ENCODE measurements at places on chromosomes 13 and 19.
A peak's percentile ranks its signal among the peaks of the same experiment; 100 is the strongest.

- H3K27ac ChIP-seq, result peak overlapping the region; percentile 80
- H3K36me3 ChIP-seq, result peaks cover 1% of the 10 kb centered on the region
- peaks cover 37% of the 10 kb centered on the region for H3K4me1 ChIP-seq
Observed at GRCh38 chr13:112688560-112689302, 1.1 kb upstream of the ATP11A start.

- H3K4me1 ChIP-seq, result no peaks in the 10 kb centered on the region
- H3K27ac ChIP-seq, result no peak overlapping the region
- H3K27me3 ChIP-seq, result no peaks in the 10 kb centered on the region
Observed at GRCh38 chr13:55627221-55627620, 1513.5 kb upstream of the PRR20A start.

GRCh38 chr13:30016398-30016797 lies 166.0 kb upstream of the UBL3 start:
- no peaks in the 10 kb centered on the region for H3K36me3 ChIP-seq
- H3K4me3 ChIP-seq, result no peak overlapping the region
- H3K4me1 ChIP-seq, result peaks cover 4% of the 10 kb centered on the region
- H3K27ac ChIP-seq, result no peak overlapping the region

- peaks cover 7% of the 10 kb centered on the region for H3K4me1 ChIP-seq
- no peak overlapping the region for H3K27ac ChIP-seq
- H3K4me3 ChIP-seq, result no peak overlapping the region
- no peaks in the 10 kb centered on the region for H3K27me3 ChIP-seq
Observed at GRCh38 chr19:54355675-54356074, 9.1 kb downstream of the LAIR1 start.

GRCh38 chr19:9323557-9323918 lies 441 bp upstream of the ZNF559 start:
- peaks cover 28% of the 10 kb centered on the region for H3K4me1 ChIP-seq
- H3K4me3 ChIP-seq, result peak overlapping the region; percentile 90
- peak; percentile 73 for DNase-seq

DNA sequence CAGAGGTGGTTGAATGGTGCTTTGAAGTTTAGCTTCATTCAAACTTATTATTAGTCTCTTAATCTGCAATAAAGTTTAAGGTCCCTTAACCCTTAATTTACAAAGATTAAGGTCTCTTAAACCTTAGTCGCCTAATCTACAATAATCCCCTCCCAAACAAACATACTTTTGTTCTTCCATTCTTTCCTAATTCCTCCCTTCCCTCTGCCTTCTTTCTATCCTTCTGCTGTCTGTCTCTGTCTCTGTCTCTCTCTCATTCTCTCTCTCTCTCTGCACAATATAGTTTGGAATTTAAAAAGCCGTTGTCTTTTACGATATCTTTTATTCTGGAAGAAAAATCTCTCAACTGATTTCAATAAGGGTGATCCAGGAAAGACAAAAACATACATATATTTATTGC lies 1096.8 kb upstream of the ATXN8OS start:
- H3K27ac ChIP-seq, result no peak overlapping the region
- H3K4me3 ChIP-seq, result no peak overlapping the region
- no peaks in the 10 kb centered on the region for H3K4me1 ChIP-seq
- H3K27me3 ChIP-seq, result no peaks in the 10 kb centered on the region
- no peak for DNase-seq

DNA sequence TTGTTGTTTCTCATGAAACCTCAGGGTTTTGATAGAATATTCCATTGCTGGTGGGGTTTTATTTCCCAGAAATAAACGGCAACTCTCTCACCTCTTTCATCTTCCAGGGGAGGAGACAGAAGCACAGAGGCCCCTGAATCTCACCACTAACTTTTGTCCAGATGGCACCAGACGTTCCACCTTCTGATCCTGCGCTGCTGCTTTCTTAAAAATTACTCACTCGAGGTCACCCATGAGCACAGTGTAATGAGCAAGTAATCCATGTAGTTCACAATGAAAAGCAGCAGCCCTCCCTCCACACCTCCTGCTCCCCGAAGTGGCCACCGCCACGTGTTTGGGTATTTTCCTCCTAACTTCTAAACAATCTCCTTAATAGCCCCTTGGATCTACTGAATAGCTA lies 51.3 kb downstream of the TEX29 start:
- no peaks in the 10 kb centered on the region for H3K36me3 ChIP-seq
- no peak overlapping the region for H3K4me3 ChIP-seq
- H3K4me1 ChIP-seq, result peaks cover 8% of the 10 kb centered on the region
- no peaks in the 10 kb centered on the region for H3K27me3 ChIP-seq
- no peak for DNase-seq
- no peak overlapping the region for H3K27ac ChIP-seq

DNA sequence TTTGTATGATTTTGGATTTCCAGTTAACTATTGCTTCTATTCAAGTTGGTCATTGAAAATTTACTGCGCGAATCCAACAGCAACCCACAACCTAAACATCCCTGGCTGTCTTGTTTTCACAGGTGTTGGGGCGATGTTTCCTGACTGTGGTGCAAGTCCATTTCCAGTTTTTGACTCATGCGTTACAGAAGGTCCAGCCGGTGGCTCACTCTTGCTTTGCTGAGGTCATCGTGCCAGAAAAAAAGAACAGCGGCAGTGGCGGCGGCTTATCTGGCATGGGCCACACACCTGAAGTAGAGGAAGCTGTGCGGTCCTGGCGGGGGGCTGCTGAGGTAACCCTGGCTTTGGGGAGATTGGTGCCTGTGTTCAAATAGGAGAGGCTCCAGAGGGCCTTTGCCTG lies 45.2 kb upstream of the GPI start:
- H3K27ac ChIP-seq, result no peak overlapping the region
- DNase-seq, result no peak
- no peak overlapping the region for H3K4me3 ChIP-seq
- H3K27me3 ChIP-seq, result no peaks in the 10 kb centered on the region
- peaks cover 42% of the 10 kb centered on the region for H3K4me1 ChIP-seq

GRCh38 chr13:79692846-79693245 lies 211.9 kb downstream of the NDFIP2 start:
- no peak overlapping the region for H3K4me3 ChIP-seq
- H3K36me3 ChIP-seq, result no peaks in the 10 kb centered on the region
- no peaks in the 10 kb centered on the region for H3K4me1 ChIP-seq
- H3K27me3 ChIP-seq, result peaks cover 15% of the 10 kb centered on the region

GRCh38 chr13:41354416-41354815 lies 43.3 kb downstream of the NAA16 start:
- no peak overlapping the region for H3K4me3 ChIP-seq
- peaks cover 28% of the 10 kb centered on the region for H3K36me3 ChIP-seq
- peak overlapping the region; percentile 77 for H3K27ac ChIP-seq
- no peak for DNase-seq

GRCh38 chr13:46495066-46495465 lies 57.9 kb upstream of the LRCH1 start:
- H3K4me3 ChIP-seq, result no peak overlapping the region
- H3K4me1 ChIP-seq, result no peaks in the 10 kb centered on the region
- H3K36me3 ChIP-seq, result no peaks in the 10 kb centered on the region
- H3K27me3 ChIP-seq, result no peaks in the 10 kb centered on the region
- DNase-seq, result no peak

GRCh38 chr19:56105090-56105701 lies 15.9 kb downstream of the ZNF787 start:
- H3K4me1 ChIP-seq, result peaks cover 34% of the 10 kb centered on the region
- H3K27ac ChIP-seq, result no peak overlapping the region
- no peaks in the 10 kb centered on the region for H3K27me3 ChIP-seq
- H3K4me3 ChIP-seq, result no peak overlapping the region
- DNase-seq, result peak; percentile 62

GRCh38 chr19:10270180-10270615 lies 722 bp upstream of the ICAM1 start:
- H3K4me3 ChIP-seq, result peak overlapping the region; percentile 78
- peak overlapping the region; percentile 85 for H3K27ac ChIP-seq
- peaks cover 13% of the 10 kb centered on the region for H3K36me3 ChIP-seq
- DNase-seq, result peak; percentile 72
- H3K27me3 ChIP-seq, result no peaks in the 10 kb centered on the region

- DNase-seq, result no peak
- H3K27ac ChIP-seq, result no peak overlapping the region
- H3K36me3 ChIP-seq, result no peaks in the 10 kb centered on the region
- H3K4me3 ChIP-seq, result no peak overlapping the region
- H3K4me1 ChIP-seq, result no peaks in the 10 kb centered on the region
- H3K27me3 ChIP-seq, result peaks cover 4% of the 10 kb centered on the region
Observed at GRCh38 chr13:46523972-46524752, 28.8 kb upstream of the LRCH1 start.

GRCh38 chr19:43504426-43505185 lies at the start of gene PHLDB3:
Gene PHLDB3, minus strand, starts transcription at chr19:43504746. Its CDS starts 628 bp downstream, at chr19:43504118.
- peak within 1 kb of the TSS; percentile 97 for H3K4me3 ChIP-seq
- peak; percentile 59 for DNase-seq
- H3K4me1 ChIP-seq, result peaks cover 29% of the 10 kb centered on the region
- H3K27ac ChIP-seq, result peak within 1 kb of the TSS; percentile 92
- peaks cover 11% of the 10 kb centered on the region for H3K36me3 ChIP-seq
- no peaks in the 10 kb centered on the region for H3K27me3 ChIP-seq

- DNase-seq, result no peak
- H3K4me3 ChIP-seq, result no peak overlapping the region
- H3K4me1 ChIP-seq, result peaks cover 2% of the 10 kb centered on the region
- peaks cover 11% of the 10 kb centered on the region for H3K36me3 ChIP-seq
Observed at GRCh38 chr19:5147978-5148793, 179.3 kb downstream of the KDM4B start.

DNA sequence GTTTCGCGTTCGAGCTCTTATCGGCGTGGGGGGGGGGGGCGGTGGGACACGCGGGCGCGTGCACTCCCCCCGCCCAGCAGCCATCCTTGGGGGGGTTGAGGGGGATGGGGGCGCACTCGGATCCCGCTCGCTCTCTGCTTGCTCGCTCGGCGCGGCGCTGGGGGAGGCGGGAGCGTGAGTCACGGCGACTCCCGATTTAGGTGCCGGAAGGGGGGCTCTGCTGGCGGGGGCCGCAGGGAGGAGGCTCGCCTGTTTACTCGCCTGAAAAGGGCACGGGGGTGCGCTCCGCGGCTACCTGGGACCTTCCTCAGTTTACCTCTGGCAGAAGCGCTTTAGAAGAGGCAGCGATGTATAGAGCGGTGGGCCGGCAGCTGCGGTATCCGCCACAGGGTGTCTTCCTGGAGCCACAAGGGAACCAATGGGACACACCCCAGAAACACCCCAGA lies 1.1 kb upstream of the PDE4A start:
- H3K4me3 ChIP-seq, result peak overlapping the region; percentile 71
- no peak overlapping the region for H3K27ac ChIP-seq
- H3K36me3 ChIP-seq, result no peaks in the 10 kb centered on the region
- H3K4me1 ChIP-seq, result peaks cover 54% of the 10 kb centered on the region
- H3K27me3 ChIP-seq, result peaks cover 61% of the 10 kb centered on the region

GRCh38 chr19:45276284-45276687 lies 25.2 kb downstream of the MARK4 start:
- H3K27me3 ChIP-seq, result no peaks in the 10 kb centered on the region
- no peak overlapping the region for H3K4me3 ChIP-seq
- no peaks in the 10 kb centered on the region for H3K4me1 ChIP-seq
- H3K36me3 ChIP-seq, result peaks cover 11% of the 10 kb centered on the region

DNA sequence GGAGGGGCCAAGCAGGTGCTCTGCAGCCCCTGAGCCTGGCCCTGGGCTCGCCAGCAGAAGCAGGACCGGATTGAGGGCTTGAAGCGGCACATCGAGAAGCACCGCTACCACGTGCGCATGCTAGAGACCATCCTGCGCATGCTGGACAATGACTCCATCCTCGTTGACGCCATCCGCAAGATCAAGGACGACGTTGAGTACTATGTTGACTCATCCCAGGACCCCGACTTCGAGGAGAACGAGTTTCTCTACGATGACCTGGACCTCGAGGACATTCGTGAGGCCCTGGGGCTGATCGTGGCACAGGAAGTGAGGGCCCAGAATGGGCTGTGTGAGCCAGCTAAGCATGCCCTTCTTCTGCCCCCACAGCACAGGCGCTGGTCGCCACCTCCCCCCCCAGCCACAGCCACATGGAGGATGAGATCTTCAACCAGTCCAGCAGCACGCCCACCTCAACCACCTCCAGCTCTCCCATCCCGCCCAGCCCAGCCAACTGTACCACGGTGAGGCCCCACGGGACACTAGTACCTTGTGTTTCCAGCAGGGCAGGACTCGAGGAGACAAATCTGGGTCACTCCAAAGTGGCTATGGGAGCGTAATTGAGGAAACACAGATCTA lies 8.1 kb downstream of the CNOT3 start:
- H3K27me3 ChIP-seq, result no peaks in the 10 kb centered on the region
- peaks cover 6% of the 10 kb centered on the region for H3K4me1 ChIP-seq
- peaks cover 49% of the 10 kb centered on the region for H3K36me3 ChIP-seq
- DNase-seq, result no peak
- no peak overlapping the region for H3K4me3 ChIP-seq
- no peak overlapping the region for H3K27ac ChIP-seq

- peaks cover 1% of the 10 kb centered on the region for H3K36me3 ChIP-seq
- H3K4me3 ChIP-seq, result no peak overlapping the region
- DNase-seq, result no peak
- H3K27ac ChIP-seq, result no peak overlapping the region
- no peaks in the 10 kb centered on the region for H3K27me3 ChIP-seq
Observed at GRCh38 chr13:45786293-45786920, 65.1 kb downstream of the SIAH3 start.

DNA sequence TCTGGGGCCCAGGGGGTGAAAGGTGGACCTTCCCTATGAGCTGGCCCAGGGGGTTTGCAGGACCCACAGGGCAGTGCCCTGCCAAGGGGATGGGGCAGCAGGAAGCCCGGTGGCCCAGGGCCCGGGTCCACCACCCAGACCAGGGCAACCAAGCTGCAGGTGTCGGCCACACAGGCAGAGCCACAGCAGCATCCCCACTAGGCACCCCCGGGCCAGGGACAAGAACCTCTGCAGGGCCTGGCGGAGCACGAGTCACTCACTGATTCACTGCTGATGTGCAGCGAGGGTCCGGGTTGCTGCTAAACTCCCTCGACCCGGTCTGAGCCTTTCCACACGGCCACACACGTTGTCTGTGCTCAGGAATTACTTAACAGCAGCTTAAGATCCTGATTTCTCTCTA lies 8.8 kb downstream of the FZR1 start:
- H3K27ac ChIP-seq, result no peak overlapping the region
- DNase-seq, result no peak
- no peaks in the 10 kb centered on the region for H3K27me3 ChIP-seq
- no peak overlapping the region for H3K4me3 ChIP-seq

- H3K4me1 ChIP-seq, result peaks cover 6% of the 10 kb centered on the region
- peak overlapping the region; percentile 84 for H3K4me3 ChIP-seq
- H3K27me3 ChIP-seq, result peaks cover 2% of the 10 kb centered on the region
- H3K36me3 ChIP-seq, result no peaks in the 10 kb centered on the region
Observed at GRCh38 chr13:95403349-95404140, 102.3 kb upstream of the ABCC4 start.

- H3K36me3 ChIP-seq, result no peaks in the 10 kb centered on the region
- peaks cover 16% of the 10 kb centered on the region for H3K27me3 ChIP-seq
- no peaks in the 10 kb centered on the region for H3K4me1 ChIP-seq
- no peak overlapping the region for H3K27ac ChIP-seq
- H3K4me3 ChIP-seq, result no peak overlapping the region
Observed at GRCh38 chr19:55198651-55199050, 10.7 kb downstream of the PTPRH start.

DNA sequence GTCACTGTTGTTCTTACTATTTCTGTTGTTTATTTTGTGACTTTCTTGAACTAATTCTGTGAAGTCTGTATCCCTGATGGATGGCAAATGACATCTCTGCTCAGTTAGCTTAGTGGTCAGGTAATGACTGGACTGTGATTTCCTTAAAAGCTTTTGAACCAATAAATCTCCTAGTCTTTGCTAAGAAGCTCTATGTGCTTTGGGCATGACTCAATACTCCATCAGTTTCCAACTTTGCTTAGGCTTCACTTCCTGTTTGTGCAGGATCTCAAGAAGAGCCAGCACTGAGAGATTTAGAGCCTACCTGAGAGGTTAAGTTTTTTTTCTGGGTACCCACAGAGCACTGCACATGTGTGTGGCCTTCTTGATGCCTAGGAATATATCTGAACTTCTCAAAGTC lies 329.7 kb upstream of the HTR2A start:
- no peak for DNase-seq
- no peak overlapping the region for H3K27ac ChIP-seq
- no peak overlapping the region for H3K4me3 ChIP-seq
- no peaks in the 10 kb centered on the region for H3K4me1 ChIP-seq
